ENCODE measurements at places on chromosomes 5 and 9.

DNA sequence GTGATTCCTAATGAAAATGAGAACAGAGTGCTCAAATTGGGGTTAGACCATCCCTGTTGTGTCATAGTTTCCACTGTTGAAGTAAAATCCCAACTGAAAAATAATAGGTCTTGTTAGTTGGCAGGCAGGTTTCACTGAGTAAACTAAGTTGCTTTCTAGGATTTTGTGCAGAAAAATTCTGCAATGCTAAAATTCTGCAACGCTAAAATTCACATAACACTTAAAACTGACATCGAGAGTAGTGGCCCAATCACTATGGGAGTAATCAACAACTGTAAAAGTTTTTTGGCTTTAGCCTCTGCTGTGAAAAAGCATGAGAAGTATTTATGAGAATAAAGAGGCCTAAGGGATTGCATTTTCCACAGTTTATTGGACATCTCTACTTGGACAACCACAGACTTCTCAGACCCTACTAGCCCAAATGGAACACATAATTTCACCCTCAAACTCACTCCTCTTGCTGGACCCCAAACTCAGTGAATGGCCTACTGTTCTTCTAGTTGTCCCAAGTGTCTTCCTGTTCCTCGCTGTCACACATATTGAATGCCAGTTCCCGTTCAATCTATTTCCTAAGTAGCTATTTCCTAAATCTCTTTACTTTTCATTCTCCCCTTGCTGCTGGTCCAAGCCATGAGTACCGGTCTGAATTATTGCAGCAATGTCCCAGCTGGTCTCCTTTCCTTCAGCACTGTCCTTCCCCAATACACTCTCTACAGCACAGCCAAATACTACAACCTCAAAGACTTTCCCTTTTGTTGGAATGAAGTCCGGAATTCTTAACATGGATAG lies 355.4 kb downstream of the PDE4D start:
- DNase-seq = no peak

GRCh38 chr5:10838038-10838437 lies 77.0 kb upstream of the DAP start:
- DNase-seq = no peak

DNA sequence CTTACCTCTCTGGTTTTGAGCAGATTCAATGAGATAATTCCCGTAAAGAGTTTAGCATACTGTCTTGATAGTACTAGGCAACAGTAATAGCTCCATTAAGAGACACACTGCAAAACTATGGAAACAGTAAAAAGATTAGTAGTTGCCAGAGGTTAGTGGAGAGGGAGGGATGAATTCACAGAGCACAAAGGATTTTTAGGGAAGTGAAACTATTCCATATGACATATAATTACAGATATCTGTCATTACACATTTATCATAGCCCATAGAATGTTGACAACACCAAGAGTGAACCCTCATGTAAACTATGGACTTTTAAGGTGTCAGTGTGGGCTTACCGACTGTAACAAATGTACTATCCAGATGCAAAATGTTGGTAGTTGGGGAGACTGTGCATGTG lies 176.4 kb upstream of the PLCXD3 start:
- no peak for DNase-seq

- no peak for DNase-seq
Observed at GRCh38 chr5:55829956-55830355, 21.2 kb upstream of the IL31RA start.

DNA sequence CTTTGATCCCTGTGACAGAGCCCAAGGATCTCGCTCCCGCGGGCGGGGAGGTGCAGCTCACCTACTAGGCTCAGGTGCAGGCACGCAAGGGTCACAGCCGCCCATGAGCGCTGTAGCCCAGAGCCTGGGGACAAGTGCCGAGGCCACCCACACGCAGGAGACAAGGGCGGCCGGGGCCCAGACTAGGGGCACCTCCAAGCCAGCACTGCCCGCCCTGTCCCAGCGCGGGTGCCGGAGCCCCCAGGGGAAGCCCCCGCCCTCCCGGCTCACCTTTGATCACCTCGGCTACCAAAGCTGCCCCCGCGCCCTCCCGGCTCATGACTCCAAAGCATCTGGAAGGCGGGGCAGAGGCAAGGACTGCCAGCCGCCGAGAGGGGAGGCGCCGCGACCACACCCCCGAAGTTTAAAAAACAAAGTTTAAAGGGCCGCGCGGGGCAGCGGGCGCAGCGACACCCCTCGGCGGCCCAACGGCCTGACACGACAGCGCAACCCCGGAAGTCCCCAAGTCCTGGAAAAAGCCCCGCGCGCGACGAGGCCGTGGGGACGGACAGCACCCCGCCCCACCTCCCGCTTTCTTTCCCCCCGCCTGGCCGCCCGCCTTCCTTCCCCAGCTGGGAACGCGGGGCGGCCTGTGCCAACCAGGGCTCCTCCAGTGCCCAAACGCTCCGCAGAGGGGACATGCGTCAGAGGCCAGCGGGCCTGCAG lies 53.0 kb downstream of the CDC14B start:
- peak; percentile 19 for DNase-seq

GRCh38 chr5:81854915-81855314 lies 104.0 kb upstream of the SSBP2 start:
- DNase-seq = no peak

- no peak for DNase-seq
Observed at GRCh38 chr9:87818308-87818707, 64.4 kb upstream of the SPATA31E1 start.

DNA sequence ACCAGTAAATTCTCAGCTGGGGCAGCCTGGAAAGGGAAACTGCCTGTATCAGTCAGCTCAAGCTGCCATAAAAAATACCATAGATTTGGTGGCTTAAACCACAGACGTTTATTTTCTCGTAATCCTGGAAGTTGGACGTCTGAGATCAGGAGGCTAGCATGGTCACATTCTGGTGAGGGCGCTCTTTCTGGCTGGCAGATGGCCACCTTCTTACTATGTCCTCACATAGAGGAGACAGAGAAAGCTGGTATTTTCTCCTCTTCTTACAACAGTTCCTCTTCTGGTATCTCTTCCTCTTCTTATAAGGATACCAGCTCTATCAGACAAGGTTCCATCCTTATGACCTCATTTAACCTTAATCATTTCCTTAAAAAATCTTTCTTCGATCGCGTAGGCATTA lies 50.5 kb upstream of the RFX3 start:
- DNase-seq = no peak

- DNase-seq = no peak
Observed at GRCh38 chr5:36105819-36106218, 39.1 kb upstream of the UGT3A2 start.
